HCT116 (cell line): ENCODE measurements at places on chromosomes 12 and 14.

GRCh38 chr12:117587631-117588287, 226.3 kb upstream of the NOS1 start:
- DNase-seq: peak; percentile 15

DNA sequence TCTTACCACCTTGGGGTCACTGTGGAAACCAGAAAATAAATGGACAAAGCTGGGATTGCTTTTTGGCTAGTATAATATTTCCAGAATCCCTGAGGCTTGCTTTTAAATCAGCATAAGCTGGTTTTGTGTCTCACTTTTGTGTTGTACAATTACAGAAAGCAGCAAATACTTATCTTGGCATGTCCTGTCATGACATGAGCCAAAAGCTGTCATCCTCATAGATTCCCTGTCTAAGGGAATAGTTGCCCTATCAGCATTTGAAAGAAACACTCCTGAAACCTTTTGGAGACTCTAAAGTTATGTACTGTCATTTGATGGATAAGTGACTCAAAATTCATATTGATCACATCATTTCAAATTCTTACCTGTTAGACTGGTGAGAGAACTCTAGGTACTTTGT, 987.2 kb downstream of the NRXN3 start:
- no peak for DNase-seq

GRCh38 chr14:23639891-23640523, 3.8 kb downstream of the DHRS2 start:
- no peak for DNase-seq

GRCh38 chr14:98912655-98913054, 359.3 kb downstream of the BCL11B start:
- DNase-seq: no peak

DNA sequence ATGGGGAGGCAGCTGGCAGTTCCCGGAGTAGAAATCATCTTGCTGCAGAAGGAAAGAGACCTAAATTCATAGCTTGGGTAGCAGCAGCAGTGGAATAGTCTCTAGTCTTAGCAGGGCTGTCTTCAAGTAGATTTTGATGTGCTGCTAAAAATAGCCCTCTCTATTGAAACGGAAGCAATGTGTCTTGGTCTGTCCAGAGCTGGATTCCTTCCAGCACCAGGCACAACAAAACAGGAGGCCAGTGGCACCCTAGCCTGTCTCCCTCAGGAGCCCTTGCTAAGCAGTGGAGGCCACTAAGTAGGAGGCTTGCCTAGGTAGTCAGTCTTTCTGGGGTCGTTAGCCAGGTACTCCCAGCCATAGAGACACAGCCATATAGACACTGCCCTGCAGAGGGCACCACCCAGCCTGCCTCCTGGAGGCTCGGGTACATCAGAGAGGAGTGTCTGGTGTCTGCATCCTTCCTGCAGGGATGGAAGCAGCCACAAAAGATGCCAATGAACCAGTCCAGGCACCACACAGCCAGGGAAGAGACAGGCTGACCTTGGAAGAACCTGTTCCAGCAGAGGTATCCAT, 97.5 kb downstream of the CRACR2A start:
- no peak for DNase-seq

DNA sequence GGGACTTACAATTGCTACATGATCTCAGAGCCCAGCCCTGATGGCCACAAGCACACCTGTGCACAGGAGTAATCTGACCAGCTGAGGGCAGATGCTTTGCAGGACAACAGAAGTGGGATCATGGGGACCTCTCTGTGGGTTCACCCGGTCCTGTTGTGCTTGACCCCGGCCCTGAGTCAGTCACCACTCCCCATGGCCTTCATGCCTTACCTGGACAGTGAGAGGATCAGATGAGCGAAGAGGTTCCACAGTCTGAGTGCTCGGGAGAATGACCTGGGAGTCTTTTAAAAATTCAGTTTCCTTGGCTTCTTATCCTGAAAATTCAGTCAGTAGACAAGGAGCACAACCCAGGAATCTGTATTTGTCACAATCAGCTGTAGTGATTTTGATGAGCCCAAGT, 88.1 kb downstream of the NTF3 start:
- DNase-seq: no peak

- DNase-seq: no peak
These were observed 174.1 kb upstream of the SFSWAP start for GRCh38 chr12:131536766-131537165.

- DNase-seq: no peak
These were observed 37.9 kb downstream of the WDR89 start for GRCh38 chr14:63603749-63604277.

GRCh38 chr12:132388379-132389015, 59.1 kb upstream of the GALNT9 start:
- DNase-seq: no peak

- no peak for DNase-seq
These were observed 35.6 kb downstream of the BMP4 start for GRCh38 chr14:53921027-53921426.

GRCh38 chr12:57367121-57367520, 63.7 kb downstream of the R3HDM2 start:
- no peak for DNase-seq

GRCh38 chr12:116929885-116930284, 19.1 kb downstream of the FBXW8 start:
- no peak for DNase-seq

GRCh38 chr12:67593041-67593440, 55.5 kb upstream of the DYRK2 start:
- peak; percentile 87 for DNase-seq

- no peak for DNase-seq
These were observed 118.6 kb downstream of the TRMT5 start for GRCh38 chr14:60862283-60862682.

GRCh38 chr12:6532927-6533652, 1.2 kb upstream of the GAPDH start:
- DNase-seq: no peak

GRCh38 chr12:68310370-68310769, 21.8 kb downstream of the MDM1 start:
- DNase-seq: no peak

GRCh38 chr14:35420036-35420811, 15.7 kb upstream of the NFKBIA start:
- no peak for DNase-seq

DNA sequence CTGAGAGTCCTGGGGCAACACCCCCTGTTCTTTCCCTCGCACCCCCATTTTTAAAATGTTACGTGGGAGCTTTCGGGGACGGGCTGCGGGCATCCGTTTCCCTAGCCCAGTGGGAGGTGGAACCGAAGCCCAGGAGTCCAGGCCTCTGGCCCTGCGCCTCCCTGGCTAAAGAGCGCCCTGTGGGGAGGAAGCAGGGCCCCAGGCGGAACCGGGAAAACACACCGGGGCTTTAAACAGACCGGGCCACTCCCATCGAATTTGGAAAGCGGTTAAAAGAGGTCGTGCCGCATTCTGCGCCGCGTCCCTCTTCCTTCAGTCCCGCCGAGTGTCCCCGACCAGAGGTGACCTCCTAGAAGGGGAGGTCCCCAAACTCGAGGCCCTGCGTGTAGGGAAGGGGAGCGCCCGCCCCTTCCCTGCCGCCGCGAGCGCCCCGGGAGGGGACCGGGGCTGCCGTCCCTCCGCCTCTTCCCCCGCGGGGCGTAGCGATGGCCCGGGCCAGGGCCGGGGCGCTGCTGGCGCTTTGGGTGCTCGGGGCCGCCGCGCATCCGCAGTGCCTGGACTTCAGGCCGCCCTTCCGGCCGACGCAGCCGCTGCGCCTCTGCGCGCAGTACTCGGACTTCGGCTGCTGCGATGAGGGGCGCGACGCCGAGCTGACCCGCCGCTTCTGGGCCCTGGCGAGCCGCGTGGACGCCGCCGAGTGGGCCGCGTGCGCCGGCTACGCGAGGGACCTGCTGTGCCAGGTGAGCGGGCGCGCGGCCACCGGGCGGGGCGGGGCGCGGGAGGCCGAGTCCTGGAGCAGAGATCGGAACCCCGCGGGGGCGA, at the start of gene HHIPL1:
Gene HHIPL1, plus strand, starts transcription at position 407 of the 822 bp plus-strand sequence. Its CDS starts 79 bp downstream, at position 486.
- no peak for DNase-seq

GRCh38 chr12:103181366-103182152, 224.1 kb downstream of the ASCL1 start:
- DNase-seq: no peak

- DNase-seq: no peak
These were observed 2.2 kb downstream of the PAWR start for GRCh38 chr12:79688376-79689060.

GRCh38 chr14:103111232-103111868, 11.9 kb upstream of the TNFAIP2 start:
- DNase-seq: no peak

- DNase-seq: no peak
These were observed 220.7 kb upstream of the DIO3 start for GRCh38 chr14:101340556-101340955.

DNA sequence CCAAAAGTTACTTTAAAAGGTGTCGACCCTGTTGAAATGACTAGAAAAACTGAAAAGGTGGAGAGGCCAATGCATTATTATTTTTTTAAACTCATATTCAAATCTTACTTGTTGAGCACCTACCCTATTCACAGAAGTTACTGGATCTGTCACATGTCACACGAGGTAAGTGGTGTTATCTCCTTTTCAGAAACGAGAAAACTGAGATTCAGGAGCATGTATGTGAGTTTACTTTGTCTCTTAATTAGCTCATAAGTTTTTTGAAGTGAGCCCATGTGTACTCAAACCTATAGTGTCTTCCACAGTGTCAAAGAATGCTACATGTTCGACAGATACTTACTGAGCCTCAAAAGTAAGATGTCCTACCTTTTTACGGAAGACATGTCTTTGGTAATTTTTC, 81.8 kb upstream of the EGLN3 start:
- DNase-seq: no peak

DNA sequence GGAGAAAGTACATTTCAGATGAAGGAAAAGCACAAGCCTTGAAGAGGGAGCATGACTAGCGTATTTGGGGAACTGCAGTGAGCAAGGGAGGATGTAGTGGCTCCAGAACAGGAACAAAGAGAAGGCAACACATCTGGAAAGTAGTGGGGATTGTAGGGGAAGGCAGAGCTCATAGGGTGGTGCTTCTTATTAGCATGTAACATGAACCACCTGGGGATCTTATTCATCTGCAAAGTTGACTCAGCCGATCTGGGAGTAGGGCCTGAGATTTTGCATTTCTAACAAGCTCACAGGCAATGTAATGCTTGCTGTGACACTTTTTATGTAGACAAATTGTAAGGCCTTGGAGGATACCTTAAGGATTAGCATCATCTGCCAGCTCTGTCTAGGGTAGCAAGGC, 447.3 kb downstream of the NELL2 start:
- no peak for DNase-seq

- DNase-seq: no peak
These were observed 18.1 kb downstream of the MLXIP start for GRCh38 chr12:122096591-122097149.

DNA sequence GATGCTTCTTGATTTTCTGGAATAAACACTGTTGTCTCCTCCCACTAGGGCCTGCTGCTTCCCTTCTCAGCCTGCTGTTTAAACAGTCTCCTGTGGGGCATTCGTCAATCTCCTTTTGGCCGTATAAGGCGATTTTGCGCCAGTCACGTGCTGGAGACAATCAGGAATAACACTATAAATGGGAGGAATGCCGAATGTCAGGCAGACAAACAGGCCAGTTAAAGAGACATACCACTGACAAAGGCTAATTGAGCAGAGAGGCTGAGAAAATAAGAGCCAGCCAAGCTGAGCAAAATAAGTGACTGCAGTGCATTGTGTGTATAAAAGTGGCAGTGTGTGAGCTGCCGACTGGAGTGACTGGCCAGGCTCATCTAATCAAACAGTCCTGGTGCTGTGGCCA, 23.3 kb downstream of the DMAC2L start:
- DNase-seq: no peak

- DNase-seq: no peak
These were observed 1.6 kb downstream of the ART4 start for GRCh38 chr12:14841761-14842160.

- DNase-seq: no peak
These were observed 96.4 kb downstream of the LRRC74A start for GRCh38 chr14:76922584-76922983.

DNA sequence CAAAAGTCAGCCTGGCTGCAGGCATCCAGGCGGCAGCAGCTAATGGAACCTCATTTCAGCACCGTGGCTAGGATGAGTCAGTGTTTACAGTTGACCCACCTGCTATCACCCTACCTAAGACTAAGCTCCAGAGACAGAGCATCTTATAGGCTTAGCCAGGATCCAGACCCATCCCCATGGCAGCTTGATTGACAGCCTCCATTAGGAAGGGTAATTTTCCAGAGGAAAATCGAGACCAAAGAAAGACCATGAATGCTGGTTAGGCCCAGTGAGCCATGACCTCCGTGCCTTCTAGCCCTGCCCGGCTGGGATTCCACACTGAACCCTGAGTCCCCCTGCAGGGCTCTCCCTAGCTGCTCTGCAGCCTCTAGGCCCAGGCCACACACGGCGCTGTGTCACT, 38.7 kb downstream of the TUNAR start:
- DNase-seq: no peak

DNA sequence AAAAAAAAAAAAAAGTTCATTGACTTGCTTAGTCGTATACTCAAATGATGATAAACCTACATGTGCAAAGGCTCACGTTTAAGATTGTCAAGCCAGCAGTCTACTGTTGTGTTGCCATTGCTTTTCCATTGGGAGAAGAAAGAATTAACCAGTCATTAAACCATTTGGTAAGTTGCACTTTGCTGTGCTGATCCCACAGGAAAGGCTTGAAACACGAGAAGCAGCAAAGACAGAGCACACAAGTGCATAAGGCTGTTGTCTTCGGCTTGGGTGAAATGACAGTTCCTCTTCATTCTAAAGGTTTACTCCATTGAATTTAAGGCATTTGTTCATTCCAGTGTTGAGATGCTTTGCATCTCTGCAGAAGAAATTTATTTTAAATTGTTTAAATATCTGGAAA, 50.1 kb downstream of the ZC3H14 start:
- DNase-seq: no peak

DNA sequence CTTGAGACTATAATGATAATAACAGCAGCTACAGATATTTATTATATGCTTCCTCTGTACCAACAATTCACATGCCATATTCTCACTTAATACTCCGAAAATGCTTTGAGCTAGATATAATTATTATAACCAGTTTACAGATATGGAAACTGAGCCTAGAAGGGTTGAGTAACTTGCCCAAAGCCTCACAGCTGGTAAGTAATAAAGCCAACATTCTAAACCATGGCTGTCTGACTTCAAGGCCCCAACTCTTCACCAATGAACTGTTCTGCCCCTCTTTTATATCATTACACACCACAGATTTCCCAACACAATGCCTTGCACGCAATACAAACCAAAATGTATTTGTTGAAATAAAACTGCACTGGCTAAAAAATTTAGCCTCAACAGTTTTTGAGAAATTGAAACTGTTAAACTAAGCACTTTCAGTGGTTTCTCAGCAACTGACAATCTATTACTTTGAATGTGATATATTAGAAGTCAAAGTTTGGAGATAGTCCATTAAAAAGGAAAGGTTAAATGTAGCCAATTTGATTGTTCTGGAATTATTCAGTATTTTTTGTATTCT, 222.5 kb upstream of the ARHGAP5 start:
- no peak for DNase-seq
